ENCODE measurements at places on chromosomes 12 and 14.

- no peak for DNase-seq
Measured at GRCh38 chr12:82695531-82695930, 8.8 kb downstream of the TMTC2 start.

DNA sequence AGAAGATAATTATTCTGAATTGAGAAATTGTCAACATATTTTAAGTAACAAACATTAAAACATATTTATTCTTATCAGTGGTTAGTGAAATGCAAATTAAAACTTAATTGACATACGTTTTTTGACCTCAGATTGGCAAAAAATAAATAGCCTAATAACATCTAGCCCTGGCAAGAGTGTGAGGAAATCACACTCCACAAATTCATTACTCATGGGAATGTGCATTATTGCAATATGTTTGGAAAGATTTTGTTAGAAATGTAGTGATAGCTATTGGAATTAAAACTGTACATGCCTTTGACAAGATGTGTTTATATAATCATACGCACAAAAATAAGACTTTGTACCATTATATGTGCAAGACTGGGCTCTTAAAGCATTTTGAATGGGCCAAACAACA is 168.6 kb downstream of the KITLG start:
- no peak for DNase-seq

DNA sequence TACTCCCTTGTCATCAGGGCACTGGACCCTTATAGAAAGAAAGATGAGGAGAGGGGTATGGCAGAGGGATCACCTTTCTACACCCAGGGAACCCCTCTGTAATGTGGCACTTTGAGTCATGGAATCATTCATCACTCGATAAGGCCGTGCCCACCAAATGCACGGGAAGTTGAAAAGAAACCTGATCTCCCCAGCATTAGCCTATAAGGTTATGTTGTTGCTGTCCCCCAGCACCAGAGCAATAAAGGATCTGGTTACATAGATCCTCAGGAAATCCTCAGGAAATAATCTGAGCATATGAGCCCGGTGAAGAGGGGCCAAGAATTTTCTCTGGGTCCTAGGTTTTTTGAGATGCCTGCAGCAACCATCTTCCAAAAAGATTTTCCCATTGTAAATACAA is 148.8 kb upstream of the CRY1 start:
- DNase-seq = no peak

- DNase-seq = peak; percentile 73
Measured at GRCh38 chr14:65179918-65180724, 77.8 kb upstream of the MAX start.

GRCh38 chr12:112930350-112930749 is 7.9 kb upstream of the OAS3 start:
- DNase-seq = no peak

DNA sequence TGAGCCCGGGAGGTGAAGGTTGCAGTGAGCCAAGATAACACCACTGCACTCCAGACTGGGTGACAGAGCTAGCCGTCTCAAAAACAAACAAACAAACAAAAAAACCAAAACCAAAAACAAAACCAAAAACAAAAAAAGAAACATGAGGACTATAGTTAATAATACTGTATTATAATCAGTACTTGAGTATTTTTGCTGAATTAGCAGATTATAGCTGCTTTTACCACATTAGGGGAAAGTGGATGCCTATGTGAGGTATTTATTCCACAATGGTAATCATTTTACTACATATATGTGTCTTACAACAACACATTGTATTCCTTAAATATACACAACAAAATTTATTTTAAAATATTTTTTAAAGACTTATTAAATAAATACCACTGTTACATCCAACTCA is 101.4 kb upstream of the PPP4R3A start:
- DNase-seq = no peak

DNA sequence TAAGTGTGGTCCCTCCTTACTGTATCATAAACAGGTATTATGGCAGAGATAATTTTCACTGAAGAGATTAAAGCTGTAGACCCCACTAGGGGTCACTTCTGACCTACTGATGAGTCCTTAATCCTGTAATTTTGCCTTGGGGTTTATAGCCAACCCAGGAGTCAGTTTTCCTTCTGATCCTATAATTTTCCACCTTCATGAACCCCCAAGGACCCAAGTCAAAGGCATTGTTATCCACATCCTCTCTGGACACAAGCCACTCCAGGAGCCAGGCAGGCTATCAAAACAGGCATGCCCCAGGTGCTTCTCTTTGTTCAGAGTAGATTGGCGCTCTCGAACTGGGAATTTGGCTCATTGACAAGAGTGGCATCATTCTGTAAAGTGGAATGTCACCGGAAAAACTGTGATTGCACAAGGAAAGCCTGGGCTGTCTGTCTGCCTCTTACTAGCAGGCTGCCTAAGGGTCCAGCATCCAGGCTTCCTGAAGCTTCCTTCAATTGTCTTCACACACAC is 1523.2 kb upstream of the FLRT2 start:
- DNase-seq = no peak

DNA sequence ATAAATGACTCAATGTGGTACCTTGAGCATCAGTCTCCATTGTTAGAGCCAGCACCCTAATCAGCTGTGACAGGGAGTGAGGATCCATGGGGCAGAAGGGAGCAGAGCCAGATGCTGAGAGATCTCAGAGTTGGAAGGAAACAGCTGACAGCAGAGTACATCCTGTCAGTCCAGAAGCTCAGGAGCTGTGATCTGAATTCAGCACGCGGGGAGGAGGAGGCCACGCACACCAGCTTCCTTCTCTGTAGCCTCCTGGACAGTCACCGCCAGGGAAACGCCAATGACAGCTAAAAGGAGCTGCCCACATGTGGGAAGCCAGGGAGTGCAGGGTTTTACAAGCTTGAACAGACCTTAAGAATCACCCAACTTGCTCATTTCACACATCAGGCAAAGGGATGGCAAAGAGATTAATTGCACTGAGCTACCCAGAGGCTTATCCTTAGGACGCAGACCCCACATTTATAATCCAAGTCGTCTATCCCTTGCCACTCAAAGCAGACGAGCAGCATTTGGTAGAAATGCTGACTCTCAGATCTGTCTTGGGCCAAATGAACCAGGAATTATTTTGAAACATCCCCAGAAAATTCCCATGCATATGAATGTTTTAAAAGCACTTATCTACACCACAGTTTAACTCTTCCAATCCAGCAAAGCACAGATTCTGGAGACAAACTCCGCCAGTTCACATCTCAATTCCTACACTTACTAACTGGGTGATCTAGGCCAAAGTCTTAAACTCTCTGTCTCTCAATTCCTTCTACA is 322.6 kb upstream of the TMTC1 start:
- no peak for DNase-seq

- no peak for DNase-seq
Measured at GRCh38 chr14:105485739-105486162, 935 bp upstream of the CRIP1 start.

GRCh38 chr14:36254020-36254624 is 66.3 kb downstream of the MBIP start:
- DNase-seq = peak; percentile 36

- no peak for DNase-seq
Measured at GRCh38 chr14:68937471-68938270, 41.4 kb downstream of the ACTN1 start.

GRCh38 chr14:50600849-50601248 is 40.9 kb downstream of the ATL1 start:
- no peak for DNase-seq

GRCh38 chr12:95462081-95462480 is 11.9 kb upstream of the METAP2 start:
- no peak for DNase-seq

DNA sequence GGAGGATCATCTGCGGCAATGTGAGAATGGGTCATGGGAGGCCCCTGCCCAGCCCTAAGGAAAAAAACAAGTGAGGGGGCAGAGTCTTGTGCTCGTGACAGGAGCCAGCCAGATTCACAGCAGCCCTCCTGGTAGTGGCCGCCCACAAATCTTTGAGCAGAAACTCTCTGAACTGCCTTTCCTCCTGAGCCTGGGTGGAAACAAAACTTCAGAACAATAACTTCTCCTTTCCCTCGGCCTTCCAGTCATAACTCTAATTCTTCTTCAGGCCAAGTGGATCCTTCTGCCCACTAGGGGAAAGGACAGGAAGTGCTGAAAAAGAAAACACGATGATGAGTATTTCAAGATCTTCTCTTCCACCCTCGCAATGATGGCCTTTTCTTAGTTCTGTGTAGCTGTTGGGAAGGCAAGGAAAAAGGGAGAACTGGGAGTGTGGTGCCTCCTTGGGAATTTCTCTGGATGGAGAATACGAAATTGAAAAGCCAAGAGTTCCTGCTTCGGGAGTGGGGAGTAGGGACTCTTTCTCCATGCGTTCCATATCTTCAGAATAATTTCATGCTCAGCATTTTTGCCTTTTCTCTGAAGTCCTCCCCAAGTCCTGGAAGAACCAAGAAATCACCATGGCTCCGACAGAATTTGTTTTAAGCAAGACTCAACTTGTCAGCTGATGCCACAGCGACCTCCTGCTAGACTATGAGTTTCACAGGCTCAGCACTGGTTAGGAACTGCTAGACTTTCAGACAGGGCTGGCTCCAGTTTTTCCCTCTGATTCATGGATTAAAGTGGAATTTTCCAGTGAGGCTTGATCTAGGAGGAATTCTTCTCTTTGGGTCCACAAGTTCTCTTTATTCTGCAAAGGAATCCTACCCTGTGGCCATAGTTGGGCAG is 188.9 kb downstream of the CAND1 start:
- no peak for DNase-seq

- no peak for DNase-seq
Measured at GRCh38 chr12:131370791-131371347, 340.0 kb upstream of the SFSWAP start.

- DNase-seq = no peak
Measured at GRCh38 chr12:70619471-70620152, 17.6 kb downstream of the PTPRB start.

- no peak for DNase-seq
Measured at GRCh38 chr12:56591126-56591525, 39.0 kb downstream of the BAZ2A start.

- DNase-seq = no peak
Measured at GRCh38 chr14:100279133-100279532, 27.1 kb downstream of the SLC25A29 start.

GRCh38 chr12:132542661-132543060 is 52.7 kb downstream of the FBRSL1 start:
- DNase-seq = no peak

- peak; percentile 87 for DNase-seq
Measured at GRCh38 chr12:12398026-12398859, 41.4 kb downstream of the BORCS5 start.

DNA sequence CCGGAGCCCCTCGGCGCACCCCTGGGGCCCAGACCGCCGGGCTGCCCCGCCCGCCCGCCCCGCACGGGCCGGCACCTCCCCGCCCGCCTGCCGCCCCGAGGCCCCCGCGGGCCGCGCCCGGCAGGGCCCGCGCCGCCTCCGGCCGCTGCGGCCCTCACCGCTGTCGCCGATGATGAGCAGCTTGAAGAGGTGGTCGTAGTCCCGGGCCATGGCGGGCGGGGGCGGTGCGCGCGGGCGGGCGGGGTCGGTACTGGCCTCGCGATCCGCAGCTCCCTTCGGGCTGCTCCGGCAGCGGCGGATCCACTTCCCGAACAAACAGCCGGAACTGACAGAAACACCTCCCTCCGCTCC is at the start of gene RAB35:
RAB35 (minus strand) TSS at position 313 of the 351 bp plus-strand sequence; CDS start at position 210, 103 bp downstream.
- DNase-seq = no peak

GRCh38 chr12:80700327-80700726 is 7.1 kb upstream of the MYF6 start:
- no peak for DNase-seq

DNA sequence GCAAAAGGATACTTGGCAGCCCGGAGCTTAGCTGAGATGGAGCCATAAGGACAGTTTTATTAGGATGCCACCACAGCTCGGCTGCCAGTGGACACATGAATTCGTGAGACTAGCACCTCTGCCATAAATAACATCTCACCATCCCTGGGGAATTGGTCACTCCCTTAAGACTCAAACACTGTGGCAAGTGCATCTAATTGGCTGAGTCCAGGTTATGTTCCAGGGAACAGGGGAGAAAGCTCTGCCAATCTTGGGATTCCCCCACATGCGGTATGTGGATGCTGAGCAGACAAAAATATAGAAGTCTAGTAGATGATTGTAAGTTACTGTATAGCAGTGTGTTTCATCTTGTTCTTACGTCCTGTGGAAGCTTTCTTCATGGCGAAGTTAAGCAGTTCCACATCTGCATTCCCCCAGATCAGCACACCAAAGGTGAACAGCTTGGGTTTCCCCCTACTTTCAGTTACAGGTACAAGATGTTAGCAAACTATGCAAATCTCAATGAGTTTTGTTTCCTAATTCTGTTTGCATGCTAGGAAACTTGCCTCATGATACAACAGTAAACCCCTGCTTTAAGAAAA is 131.1 kb downstream of the ETV6 start:
- no peak for DNase-seq

DNA sequence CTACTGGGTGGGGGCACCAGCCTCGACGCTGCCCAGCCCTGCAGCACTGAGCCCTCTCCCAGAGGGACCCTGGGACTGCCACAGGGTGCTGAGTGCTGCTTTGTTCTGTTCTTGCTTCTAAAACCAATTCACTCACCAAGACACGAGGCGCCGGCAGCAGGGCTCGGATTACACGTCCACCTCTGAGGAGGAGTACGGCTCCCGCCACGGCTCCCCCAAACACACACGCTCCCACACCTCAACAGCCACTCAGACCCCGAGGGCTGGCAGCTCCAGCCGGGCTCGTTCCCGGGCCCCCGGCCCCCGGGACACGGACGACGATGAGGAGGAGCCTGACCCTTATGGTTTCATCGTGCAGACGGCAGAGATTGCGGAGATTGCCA is 24.3 kb downstream of the CEP170B start:
- DNase-seq = no peak

DNA sequence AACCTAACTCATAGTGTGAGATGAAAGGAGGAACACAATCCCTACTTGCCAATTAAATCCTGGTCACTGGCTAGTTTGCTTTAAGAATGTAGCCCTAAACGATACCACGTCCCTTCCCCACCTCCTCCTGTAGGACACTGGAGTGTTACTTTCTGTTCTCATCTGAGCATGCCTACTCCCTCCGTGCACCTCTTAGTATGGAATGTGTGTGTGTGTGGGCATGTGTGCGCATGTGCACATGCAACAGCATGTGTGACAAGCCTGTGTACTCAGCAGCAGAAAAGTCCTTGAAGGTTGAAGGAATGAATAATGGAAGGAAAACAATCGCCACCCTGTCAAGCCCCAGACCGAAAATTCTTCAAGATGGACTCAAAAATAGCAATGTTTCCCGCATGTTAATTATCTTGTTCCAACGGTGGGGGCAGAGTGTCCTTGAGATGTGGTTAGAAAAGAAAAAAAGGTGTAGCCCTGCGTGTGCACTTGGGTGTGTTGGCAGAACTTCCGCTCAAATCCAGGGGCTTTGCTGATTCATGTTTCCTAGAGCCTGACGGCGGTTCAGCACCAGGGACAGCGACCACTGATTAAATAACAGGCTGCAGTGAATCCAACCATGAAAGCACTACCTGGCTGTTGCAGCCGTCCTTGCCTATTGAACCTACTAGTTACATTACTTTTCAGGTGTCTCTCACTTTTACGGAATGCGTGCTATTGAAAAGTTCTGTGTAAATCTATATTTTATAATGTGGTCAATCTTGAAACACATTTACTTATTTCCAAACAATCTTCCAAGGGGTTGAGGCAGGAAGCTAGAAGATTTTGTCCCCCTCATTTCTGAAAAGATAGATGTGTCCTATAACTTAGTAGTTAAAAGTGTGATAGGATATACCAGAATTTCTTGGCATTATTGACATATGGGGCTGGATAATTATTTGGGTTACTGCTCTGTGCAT is 79.8 kb downstream of the SRRM4 start:
- DNase-seq = peak; percentile 20

All from AG08396 (cell line).